ENCODE measurements at places on chromosomes 3 and 15.

GRCh38 chr15:31932576-31932975 is 97.7 kb upstream of the CHRNA7 start:
- no peak for DNase-seq

DNA sequence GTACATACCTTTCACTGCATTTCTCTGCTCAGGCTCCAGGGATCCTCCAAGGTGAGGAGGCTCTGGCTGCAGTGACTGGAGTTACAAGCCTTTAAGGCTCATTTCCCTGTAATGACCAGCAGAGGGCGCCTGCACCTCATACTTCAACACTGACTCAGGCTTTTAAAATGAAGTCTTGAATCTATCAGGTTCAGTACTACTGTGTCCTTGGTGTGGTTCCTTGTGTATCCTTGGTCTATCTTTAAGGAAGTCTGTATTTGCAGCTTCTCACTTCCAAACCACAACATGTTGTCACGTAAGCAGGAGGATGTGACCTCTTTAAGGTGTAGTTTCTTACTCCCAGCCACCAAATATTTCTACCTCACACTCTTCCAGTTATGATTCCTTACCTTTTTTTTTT is 122.5 kb upstream of the ZBED2 start:
- DNase-seq, result peak; percentile 74

DNA sequence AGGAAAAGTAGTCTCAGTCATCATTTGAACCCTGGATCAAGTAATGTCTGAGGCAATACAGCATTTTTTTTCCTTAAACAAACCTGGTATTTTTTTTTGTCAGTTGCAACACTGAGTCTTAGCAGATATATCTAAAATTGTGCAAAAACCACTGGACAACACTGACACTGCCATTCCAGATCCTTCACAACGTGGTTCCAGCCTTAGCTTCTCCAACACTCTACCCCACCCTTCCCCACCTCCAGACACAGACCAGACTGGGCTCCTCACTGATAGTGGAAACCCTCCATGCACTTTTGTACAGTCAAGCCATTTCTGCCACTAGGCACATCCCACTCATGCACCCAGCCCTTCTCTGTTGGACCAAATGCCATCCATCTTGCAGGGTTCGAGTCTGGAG is 199.6 kb upstream of the CTNNB1 start:
- no peak for DNase-seq

- no peak for DNase-seq
Observed at GRCh38 chr15:83682476-83683088, 28.7 kb downstream of the ADAMTSL3 start.

DNA sequence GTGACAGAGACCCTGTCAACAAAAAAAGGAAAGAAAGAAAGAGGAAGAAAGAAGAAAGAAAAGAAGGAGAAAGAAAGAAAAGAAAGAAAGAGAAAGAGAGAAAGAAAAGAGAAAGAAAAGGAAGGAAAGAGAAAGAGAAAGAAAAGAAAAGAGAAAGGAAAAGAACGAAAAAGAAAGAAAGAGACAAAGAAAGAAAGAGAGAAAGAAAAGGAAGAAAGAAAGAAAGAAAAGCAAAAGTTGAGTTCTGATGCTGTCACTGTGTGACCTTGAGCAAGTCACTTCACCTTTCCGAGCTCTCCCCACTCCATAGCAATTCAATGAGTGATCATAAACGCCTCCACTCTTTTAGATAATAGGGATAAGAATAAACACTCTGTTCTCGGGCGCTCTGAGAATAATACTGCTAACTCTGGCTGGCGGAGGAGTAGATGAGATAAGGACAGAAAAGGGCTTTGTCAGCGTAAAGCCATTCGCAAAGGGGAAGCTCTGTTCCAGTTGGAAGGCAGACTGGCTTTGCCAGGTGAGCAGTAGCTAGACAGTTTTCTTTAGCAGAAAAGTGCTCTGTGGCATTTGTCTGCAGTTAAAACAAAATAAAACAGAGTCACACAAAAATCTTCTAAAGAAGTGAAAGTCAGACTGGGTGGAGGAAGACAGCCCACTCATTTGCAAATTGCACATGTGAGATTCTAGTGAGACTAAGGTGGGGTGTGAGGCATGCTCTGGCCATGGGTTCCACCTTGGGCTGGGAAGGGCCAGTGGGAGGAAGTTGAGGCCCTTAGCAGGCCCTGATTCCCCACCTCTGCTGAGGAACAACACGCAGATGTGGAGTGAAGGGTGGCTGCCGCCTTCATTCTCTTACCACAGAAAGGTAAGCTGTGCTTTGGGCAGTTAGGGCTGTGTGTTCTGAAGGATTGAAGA is 9.6 kb upstream of the FLNB start:
- no peak for DNase-seq

GRCh38 chr15:64640146-64640871 is 135.1 kb downstream of the RBPMS2 start:
- DNase-seq, result no peak

DNA sequence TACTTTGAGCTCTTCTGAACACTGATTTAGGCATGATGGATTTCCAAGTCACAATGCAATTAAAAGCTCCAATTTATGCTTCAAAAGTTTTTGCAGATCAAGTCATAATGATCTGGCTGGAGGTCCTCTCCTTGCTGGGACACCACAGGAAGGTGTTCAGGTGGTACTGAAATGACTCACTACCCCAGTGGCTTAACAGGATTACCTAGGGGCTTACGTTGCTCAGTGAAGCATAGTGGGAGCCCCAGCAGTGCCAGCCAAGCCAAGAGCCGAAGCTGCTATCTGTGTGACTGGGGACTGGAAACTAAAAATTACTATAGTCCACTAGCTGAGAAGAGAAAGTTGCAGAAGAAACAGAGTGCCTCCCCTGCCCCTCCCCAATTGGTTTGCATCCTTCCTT is 110.1 kb upstream of the LPP start:
- no peak for DNase-seq

DNA sequence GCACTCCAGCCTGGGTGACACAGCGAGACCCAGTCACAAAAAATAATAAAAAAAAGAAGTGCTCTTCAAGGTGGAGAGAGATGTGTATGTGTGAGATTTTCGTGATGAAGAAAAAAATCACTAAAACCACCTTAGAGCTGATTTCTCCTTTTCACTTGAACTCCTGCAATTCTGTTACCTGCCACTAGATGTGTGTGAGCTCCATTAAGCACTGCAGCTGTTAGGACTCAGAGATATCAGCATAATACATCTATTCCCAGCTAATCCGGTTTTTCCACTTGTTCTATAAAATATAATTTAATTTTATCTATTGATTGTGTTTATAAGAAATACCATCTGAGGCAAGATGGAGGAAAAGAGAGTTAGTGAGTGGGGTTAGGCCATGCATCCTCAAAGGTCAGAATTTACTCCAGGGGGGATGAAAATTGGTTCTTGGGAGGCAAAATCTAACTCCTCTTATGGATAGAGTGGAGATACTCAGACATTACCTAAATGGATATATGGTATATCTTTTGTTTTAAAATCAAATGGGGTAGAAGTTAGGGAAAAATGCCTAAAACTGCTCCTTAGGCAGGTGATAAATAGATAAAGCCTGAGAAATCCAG is 152.7 kb downstream of the IL20RB start:
- peak; percentile 11 for DNase-seq

- DNase-seq, result no peak
Observed at GRCh38 chr3:16053794-16054193, 120.7 kb upstream of the GALNT15 start.

DNA sequence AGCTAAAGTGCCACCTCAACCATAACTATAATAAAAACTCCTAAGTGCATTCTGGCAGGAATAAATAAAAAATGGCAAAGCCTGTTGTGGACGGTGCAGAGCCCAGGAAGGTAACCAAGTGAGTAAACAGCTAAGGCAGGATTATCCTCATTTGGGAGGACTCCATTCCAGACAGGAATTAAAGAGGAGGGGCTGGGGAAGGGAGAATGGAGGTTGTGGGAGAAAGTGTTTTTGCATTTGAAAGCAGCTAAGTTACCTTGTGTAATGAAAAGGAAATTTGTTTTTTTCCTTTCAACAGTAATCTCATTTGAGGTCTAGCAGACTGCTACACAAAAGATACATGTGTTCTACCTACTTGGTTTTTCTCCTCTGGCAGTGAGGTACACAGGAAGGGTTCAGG is 248.5 kb downstream of the TIGIT start:
- no peak for DNase-seq

- DNase-seq, result no peak
Observed at GRCh38 chr3:12797124-12797891, 828 bp downstream of the CAND2 start.

DNA sequence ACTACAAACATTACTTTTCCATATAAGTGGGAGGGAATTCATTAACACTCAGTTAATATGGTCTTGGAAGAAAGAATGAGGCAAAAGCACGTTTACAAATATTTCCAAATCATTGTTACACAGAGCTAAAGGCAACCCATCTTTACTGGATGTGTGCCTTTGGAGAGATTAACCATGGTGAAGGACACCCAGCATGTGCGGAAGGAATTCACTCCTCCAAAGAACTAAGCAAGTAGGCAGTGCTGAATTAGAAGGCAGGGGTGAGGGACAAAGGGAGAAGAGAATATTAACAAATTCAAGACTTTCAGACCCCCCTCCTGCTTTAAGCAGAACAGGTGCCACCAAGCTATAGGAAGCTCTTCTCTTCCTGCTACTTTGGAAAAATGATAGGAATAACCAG is 10.1 kb downstream of the ARPP21 start:
- DNase-seq, result no peak

DNA sequence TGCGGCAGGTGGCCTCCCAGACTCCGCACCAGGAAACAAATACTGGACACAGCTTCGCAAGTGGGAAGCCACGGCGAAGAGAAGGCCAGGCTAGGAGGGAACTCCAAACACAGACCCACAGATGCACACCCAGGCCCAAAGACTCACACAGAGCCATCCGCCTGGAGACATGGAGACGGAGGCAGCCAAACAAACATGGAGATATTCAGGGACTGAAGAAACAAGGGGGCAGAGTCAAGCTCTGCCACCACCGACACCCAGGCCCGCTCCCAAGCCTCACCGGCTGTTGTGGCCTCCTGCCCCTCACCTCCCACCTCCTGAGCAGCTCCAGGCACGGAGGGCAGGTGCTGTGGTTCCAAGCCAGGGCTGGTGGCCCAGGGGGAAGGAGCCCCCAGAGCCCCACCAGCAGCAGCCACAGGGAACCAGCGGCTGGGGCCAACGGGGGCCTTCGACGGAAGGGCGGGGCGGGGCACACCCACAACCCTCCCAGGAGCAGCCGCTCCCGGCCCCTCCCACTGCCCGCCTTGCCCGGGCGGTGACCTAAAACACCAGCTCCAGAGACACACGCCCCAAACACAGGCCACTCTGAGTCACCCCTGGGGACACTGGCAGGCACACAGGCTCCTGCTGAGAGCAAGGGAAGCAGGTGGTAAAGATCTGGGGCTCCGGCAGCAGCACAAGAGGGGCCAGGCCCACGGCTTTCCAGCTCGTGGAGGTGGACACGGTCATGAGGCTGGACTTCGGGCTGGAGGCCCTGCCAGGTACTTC is 31.9 kb downstream of the TNK2 start:
- peak; percentile 36 for DNase-seq

DNA sequence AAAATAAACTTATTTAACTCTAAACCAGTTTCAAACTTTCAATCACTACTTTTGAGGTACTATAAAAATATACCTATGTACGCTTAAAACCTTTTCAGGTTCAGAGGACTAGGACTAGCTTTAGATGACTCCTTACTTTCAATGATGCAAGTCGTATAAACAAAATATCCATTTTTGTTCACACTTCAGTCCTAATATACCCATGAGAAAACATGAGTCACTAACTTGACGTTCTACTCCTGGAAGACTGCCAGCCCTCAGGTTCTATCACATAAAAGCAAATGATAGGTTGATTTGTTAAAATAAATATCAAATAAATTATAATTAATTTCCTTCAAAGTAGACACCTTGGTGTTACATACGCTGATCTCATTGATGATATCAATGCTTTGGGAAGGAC is 10.6 kb upstream of the P3H2 start:
- no peak for DNase-seq

- no peak for DNase-seq
Observed at GRCh38 chr3:37935756-37936666, 54.6 kb upstream of the VILL start.

DNA sequence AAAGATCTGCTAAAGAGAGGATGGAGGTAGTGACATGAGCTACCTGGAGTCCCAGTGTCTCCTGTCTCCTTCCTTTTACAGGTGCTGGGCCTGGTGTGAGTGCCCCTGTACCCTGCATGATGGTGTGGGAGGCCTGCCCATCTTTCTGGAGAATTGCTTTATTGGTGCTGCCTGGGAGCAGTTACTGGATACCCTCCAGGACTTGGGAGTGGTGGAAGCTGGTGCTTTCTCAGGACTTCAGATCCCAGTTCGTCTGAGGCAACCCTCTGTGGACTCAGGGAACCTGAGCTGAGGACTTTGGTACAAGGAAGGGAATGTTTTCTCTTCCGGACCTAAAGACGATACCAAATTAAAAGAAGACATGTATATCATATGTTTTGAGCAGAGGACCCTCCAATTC is 18.3 kb upstream of the NUDT16 start:
- DNase-seq, result no peak

DNA sequence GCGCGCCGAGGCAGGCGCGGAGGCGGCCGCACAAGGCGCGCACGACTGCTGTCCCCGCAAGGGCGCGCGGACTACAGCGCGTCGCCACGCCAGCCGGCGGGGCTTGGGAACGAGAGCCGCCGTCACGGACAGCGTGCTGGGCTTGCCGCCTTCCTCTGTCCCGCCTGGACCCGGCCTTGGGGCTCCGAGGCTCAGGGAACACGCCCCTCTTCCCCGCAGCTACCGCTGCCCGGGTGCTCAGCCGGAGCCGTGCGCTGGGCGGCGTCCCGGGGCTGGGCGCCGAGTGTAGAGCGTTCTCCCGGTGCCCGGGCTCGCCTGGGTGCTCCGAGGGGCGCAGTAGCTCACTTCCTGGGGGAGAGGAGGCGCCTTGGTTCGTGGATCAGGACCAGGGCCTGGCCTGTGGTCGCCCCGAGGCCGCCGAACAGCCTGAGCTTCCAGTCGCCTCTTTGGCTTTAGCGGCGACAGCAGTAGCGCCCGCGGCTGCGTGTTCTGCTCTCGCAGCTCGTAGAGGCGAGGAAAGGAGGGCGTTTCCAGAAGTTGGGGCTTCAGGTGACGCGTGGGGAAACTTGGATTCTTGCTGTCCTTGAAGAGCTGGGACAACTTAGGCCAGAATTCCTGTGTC is 226.7 kb upstream of the C2CD4B start:
- peak; percentile 20 for DNase-seq

DNA sequence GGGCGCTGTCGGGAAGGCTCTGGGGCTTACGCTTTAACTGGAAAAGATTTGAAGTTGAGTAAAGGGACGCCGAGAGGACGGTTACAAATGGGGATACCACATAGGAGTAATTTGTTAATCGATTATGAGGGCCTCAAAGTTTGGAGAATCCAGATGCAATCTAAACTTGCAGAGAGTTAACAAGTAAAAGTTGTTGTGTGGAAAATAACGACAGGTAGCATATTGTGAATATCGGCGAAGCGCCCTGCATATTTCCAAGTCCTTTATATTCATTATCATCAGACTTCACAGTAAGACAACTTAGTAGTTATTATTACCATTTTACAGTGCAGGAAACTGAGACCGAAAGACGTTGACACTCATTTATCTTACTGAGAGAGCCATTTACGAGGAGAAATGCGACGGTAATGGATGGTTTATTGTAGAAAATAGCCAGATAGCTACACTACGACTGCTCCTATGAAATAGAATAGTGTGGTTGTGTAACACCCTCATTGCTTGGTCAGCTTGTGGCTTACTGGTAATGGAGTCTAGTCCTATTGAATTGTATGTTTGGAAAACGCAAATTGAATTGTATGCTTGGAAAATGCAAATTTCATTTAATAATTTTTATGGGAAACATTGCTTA is 700 bp downstream of the MKRN2 start:
- DNase-seq, result no peak

GRCh38 chr15:47340571-47340920 is 376.8 kb upstream of the SEMA6D start:
- DNase-seq, result no peak

Data from CD4-positive, alpha-beta T cell treated with Interleukin-12 subunit alpha and Interleukin-12 subunit beta, for 1 hour (primary cell).